ENCODE measurements at places on chromosomes 16 and 17.

DNA sequence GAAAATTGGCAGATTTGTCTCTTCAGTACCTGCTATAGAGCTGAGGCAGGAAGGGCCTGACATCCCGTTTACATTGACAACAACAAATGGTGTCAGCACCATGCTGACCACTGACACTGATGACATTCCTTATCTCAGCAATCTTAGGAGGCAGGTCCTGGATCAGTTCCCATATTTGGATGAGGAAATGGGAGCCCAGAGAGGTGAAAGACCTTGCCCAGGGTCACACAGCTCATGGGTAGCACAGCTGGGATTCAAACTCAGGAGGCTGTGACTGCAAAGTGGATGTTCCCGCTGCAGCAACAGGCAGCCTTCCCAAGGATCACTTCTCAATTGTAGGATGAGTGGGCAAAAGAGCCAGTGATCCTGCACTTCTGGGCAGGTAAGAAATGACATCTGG lies 30.5 kb upstream of the CACNG4 start:
- DNase-seq: no peak

DNA sequence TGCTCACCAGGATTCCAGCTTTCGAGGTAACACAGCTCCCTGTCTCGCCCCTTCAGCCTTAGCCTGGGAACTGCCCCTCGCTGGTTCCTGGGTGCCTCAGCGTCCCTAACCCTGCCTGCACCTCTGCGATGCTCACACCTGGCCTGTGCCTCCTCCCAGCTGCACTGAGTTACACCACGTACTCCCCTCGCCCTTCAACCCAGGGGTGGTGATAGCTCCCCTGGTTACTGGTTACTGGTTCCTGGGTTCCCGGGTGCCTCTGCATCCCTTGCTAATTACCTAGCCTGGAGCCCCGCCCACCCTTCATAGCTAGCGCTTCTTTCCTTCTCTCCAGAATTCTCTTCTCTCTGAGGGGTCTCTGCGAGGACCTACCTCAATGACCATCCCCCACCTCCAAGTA lies 65.3 kb upstream of the PLCG2 start:
- no peak for DNase-seq

DNA sequence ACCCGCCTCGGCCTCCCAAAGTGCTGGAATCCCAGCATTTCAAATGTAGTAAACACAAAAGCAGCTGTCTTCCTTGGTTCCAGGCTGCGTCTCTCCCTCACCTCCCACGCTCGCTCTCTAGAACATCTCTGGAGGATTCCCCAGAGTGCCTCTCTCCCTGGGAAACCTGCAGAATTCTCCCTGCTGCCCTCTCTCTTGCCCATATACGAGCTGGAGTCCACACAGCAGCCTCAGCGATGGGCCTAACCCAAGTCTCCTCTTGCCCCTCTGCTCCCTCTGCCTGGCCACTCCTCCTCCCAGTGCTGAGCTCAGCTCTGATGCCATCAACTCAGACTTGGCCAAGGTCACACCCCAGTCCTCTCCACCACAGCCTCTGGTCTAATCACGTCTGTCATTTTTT lies 10.6 kb downstream of the GPRC5B start:
- no peak for DNase-seq

DNA sequence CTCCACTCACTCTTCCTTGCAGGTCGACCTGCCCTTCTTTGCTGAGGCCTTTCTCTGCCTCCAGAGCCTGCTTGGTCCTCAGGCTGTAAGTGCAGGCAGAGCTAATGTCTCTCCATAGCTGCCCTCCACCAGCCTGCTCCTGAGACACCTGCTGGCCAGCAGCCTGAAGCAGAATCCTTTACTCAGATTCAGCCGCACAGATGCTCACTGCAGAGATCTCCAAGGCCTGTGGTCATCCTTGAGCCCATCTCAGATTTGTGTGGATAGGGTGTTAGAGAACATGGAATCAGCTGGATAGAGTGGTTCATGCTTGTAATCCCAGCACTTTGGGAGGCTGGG lies 11.5 kb downstream of the DEXI start:
- no peak for DNase-seq

GRCh38 chr16:75924397-75924796 lies 198.1 kb upstream of the CPHXL start:
- DNase-seq: no peak

DNA sequence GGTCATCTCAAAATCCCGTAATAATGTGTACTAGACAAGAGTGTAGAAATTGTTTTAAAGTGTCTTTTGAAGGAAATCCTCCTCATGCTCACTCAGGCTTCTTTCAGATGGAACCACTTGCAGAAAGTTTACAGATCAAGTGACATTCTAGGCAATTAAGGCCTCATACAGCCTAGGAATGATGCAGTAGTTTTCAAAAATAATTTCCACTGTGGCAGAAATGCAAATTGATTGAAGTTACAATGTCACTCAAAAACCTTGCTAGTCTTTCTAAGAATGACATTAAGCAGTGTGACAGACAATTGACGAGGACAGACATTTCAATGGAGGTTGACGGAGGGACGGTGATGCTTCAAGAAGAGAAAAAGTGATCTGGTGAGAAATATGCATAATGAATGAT lies 53.5 kb upstream of the CDH8 start:
- DNase-seq: no peak

DNA sequence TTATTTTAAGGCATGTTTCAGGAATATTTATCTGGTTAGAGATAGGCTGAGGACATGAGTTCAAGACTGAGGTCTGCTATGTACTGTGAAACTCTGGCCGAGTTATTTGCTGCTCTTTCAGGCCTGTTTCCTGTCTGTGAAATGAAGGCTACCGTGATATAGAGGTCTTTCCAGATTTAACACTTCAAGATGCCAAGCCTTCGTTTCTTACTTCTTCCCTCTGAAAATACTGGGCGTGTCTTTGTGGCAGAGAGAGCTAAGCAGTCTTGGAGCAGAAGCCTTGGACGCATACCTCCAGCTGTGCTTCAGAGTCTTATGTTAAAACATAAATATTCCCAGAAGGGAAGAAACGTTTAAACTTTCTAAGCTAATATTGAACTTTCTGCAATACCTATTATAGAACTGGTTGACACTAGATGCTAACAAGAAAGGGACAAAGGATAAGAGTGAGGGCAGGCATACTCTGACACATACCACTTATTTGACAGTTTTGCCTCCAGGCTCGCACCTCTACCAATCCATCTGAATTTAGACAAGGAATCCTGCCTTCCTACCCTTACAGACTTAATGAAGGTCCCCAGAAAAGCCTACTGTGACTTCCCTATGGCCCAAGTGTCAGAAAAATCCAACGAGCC lies 17.5 kb downstream of the WIPI1 start:
- no peak for DNase-seq

DNA sequence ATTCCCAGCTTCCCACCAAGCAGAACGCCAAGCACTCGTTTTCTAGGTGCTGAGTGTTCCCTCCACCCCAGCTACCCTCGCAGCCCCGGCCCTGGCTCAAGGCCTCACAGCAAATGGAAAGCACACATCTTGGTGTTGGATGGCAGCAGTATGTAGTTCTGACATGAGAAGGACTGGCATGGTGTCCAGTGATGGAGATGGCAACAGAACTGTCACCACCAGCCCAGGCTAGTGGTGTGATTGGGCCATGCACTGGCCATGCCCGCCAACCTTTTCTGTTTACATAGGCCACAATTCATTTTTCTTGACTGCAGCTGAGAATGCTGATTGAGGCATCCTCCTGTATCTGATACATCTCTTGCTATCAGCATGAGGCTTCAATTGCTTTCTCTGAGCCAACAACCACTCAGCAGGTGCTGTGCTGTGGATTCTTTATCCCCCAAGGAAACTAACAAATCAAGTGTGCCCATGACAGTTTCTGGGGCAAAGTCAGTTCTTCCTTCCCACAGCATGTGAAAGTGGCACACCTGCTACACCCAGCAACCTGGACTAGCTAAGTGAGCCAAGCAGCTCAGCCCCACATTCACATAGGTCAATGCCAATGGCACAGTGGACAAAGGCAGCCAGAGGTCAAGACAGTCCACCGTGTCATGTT lies 3.8 kb downstream of the SLC12A4 start:
- no peak for DNase-seq

GRCh38 chr16:71289732-71290062 lies 495 bp upstream of the CMTR2 start:
- DNase-seq: no peak

GRCh38 chr16:89020925-89021595 lies 44.1 kb upstream of the CBFA2T3 start:
- no peak for DNase-seq

GRCh38 chr17:75486951-75487350 lies 28.4 kb downstream of the CASKIN2 start:
- DNase-seq: no peak

DNA sequence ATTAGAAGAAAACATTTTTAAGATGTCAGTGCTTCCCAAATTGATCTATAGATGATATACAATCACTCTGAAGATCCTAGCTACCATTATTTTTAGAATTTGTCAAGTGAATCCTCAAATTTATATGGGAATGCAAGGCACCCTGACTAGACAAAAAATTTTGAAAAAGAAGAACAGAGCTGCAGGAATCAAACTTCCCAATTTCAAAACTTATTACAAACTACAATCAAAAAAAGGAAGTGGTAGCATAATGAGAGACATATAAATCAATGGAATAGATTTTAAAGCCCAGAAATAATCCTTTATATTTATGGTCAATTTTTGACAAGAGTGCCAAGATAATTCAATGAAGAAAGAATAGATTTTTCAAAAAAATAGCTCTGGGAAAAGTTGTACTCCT lies 198.3 kb upstream of the KCNJ16 start:
- DNase-seq: no peak

DNA sequence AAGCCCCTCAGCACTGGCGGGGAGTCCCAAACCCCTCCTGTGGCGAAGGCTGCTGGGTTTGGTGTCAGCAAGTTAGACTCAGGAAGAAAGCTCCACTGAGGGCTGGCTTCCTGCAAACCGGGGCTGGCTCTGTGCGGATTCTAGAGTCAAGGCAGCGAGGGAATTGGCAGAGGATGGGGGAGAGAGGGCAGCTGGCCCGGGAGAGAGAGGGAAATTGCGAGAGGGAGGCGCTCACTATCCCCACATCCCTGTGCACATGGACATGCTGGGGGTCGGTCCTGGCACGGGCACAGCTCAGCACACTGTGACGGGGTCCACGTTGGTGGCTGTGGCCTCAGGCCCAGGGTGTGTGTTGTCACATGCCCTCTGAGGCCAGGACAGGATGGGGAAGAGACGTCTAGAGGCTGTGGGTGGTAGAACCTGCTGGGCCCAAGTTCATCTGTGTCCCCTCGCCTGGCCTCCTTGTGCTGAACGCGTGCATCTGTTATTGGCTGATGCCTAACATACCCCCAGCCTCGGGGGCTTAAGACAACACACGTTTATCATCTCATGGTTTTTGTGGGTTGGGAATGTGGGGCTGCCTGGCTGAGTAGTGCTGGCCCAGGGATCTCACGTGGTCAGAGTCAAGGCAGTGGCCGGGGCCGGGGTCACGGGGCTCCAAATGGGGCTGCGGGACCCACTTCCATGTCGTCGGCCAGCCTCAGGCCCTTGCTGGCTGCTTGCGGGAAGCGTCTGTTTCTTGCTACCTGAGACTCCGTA lies 16.7 kb upstream of the JPH3 start:
- no peak for DNase-seq

GRCh38 chr16:11328172-11329070 lies 16.8 kb upstream of the RMI2 start:
- DNase-seq: peak; percentile 48

GRCh38 chr16:57741660-57742191 lies 6.2 kb downstream of the KATNB1 start:
- no peak for DNase-seq
